Muscle of leg (tissue), 16 donors: ENCODE measurements at places on chromosomes 12 and 14. TPM values are rescaled to one million over a fixed set of nuclear protein-coding genes. Genes with fewer than 3 reads are reported as not detected.

DNA sequence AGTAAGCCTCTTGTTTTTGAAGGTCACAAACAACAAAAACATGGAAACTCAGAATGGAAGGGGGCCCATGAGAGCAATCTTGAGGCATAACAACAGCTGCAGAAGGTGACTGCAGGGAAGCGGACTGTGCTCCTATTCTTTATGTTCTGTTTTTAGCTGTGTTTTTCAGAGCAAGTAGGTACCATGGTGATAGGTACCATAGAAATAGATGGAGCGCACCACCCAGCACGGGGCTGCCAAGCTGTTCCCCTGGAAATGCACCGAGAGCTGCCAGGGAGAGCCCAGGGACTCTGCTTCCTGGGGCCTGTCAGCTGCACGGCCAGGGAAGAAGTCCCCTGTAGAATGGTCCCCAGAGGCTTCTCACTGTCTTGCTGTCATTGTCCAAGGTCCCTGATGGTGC lies 32.8 kb downstream of the DGLUCY start:
- DNase-seq = no peak

The GPX2 gene
- not detected for total RNA-seq

DNA sequence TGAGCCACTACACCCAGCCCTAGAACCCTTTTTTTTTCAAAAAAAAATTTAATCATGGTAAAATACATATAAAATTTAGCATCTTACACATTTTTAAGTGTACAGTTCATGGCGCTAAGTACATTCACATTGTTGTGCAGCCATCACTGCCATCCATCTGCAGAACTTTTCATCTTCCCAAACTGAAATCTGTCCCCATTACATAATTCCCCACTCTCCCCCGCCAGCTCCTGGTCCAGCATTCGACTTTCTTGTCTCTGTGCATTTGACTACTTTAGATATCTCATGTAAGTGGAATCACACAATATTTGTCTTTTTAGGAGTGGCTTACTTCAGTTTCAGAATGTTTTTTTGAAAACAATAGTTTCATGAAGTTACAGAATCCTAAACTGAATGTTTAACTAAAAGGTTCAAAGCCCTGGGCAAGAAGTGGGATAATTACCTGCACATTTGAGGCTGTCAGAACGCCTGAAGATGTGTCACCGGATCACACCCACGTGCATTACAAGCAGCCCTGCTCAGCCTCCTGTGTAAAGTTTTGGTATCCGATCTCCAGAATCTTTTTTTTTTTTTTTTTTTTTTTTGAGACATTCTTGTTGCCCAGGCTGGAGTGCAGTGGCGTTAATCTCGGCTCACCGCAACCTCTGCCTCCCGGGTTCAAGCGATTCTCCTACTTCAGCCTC lies 12.7 kb downstream of the EML1 start:
- DNase-seq = no peak

DNA sequence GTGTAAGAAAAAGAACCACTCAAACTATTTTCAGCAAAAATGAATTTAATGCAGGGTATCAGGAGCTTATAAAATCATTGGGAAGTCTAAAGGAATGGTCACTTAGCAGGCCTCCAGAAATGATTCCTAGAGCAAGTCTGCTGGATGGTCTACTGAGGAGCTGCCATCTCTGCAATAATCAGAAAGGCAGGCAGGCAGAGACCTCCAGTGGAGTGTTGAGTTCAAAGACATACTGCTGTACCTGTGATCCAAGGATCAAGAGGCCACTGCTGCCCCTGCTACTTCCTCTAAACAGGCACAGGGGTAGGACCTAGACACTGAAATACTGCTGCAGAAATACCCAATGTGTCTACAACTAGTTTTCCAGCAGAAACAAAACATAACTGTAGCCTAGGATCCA lies 14.5 kb upstream of the KICS2 start:
- no peak for DNase-seq
